ENCODE measurements at places on chromosomes 5 and 9.

- DNase-seq, result peak; percentile 63
These were observed 15.6 kb upstream of the GNA14 start for GRCh38 chr9:77663754-77664153.

DNA sequence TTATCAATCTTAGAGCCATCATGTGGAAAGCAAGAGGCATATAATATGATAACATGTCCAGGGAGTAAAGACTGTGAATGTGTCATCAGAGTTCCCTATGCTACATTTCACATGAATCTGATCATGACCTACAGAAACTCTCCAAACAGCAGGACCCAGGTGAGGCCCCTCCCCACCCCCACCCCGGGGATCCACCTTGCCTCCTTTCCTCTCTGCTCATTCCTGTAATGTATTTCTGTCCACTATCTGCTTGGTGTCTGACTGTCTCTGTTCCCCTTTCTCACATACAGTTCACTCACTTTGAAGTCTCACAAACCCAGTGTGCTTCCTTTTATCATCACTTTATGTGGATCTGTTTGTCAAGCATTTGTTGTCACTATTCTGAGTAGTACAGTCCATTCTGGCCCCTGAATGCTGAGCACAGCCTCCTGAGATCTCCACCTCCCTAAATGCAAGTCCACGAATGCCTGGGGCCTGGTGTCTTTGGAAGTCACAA, 76.4 kb upstream of the SMARCA2 start:
- DNase-seq, result no peak

- no peak for DNase-seq
These were observed 251.8 kb upstream of the DMRT1 start for GRCh38 chr9:589723-590122.

DNA sequence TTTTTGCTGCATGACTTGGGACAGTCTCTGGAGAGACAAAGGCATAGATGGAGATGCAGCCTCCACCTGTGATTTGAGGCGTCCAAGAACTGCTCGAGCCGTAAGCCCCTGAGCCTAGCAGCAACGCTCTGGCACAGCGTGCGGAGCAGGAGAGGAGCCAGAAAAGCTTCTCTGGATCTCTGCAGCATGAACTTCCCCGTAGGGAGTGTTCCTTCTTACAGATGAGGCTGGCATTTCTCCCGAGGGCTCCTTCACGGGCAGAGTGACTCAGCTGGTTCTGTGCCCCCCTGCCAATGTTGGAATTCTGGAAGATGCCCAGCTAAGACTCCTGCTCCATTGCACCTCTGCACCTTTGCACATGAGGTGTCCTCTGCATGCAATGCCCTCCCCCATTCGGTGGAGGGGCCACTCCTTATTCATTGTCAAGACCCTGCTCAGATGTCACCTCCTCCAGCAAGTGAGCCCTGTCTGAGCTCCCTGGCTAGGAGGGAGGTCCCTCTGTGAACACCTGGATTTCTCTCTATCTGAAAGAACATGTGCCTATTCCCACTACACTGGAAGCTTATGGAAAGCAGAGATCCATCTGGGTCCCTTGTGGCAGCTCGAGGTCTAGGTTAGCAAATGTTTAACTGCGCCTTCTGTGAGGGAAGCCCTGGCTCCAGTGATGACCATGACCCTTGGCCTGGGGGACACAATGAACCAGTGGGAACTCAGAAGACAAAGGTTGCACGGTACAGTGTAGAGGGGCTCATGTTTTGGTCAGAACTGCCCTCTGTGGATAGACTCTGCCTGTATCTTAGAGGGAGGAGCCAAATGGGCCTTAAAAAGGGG, 39.6 kb downstream of the SH3PXD2B start:
- no peak for DNase-seq

DNA sequence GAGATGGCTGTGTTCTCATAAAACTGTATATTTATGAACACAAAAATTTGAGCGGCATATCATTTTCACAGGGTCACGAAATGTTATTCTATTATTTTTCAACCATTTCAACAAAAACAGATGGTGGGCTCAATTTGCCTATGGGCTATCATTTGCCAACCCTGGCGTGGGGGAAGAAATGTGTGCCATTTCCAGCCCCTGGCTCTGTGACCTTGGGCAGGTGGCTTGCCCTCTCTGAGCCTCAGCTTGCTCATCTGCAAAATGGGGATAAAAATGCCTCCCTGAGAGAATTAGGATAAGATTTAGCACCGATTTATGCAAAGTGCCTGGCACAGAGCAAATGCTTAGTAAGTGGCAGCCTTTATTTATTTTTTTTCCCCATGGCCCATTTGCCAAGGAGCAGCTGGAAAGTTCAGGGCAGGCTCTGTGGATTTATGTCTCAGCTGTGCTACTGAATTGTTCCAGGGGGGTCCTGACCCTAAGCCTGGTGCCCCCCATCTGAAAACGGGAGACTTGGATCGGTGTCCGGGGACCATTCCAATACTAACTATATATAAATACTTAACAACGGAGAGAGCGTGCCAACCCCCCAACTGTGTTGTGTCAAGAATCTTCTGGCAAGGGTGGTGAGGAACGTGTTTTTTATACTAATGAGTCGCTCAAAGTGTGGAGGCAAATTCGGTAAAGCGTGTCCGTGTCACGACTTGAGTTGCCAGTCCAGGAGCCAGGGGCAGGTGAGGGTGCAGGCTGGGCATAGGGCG, 34.5 kb downstream of the HRH2 start:
- DNase-seq, result no peak

DNA sequence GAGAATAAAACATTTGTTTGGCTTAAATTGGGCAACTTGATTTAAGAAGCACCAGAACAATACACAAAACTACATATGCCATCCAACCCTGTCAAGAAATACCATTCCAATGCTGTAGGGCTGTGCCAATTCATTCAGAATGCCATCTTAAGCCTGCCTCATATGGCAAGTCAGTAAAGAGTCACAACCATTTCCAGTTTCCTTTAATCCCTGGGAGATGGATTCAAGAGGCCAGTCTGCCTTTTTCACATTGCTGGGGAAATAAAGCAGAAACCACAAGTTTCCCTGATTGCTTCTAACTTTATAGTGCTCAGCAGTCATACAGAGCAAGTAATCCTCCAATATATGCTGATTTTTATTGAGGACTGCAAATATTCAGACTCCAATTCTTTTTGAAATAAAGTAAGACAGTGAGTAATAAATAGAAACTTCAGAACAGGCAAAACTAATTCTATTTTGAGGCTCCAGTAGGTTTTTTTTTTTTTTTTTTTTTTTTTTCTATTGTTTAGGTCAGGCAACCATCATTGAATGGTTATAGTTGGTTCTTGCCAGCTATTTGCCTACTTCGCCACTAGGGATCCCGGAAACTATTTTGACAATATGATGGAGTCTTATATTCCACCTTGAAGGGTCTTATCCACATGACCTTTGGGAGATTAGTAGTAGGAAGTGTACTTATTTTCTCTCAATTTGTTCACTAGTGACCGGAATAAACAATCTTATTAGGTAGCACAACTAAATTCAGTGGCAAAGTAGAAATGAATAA, 400.9 kb upstream of the MEF2C start:
- no peak for DNase-seq

DNA sequence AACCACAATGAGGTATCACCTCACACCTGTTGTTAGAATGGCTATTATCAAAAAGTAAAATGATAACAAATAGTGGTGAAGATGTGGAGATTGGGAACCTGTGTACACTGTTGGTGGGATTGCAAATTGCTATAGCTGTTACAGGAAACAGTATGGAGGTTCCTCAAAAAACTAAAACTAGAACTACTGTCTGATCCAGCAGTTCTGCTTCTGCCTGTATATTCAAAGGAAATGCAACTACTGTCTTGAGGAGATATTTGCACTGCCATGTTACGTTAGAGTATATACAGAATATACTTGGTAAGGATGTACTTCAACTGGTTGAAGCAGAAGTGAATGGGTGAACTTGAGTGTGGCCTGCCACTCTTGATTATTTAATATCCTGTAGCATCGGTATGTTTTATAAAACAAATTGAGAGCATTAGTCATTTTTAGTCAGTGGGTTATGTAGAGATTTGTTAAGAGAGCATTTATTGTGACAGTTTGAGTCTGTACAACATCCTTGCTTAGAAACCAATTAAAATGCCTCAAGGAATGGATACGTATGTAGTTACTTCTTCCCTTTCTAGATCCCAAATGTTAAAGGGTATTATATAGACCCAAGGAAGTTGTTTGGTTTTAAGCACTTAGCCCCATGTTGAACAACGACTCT, 37.5 kb downstream of the ZCCHC7 start:
- DNase-seq, result no peak

DNA sequence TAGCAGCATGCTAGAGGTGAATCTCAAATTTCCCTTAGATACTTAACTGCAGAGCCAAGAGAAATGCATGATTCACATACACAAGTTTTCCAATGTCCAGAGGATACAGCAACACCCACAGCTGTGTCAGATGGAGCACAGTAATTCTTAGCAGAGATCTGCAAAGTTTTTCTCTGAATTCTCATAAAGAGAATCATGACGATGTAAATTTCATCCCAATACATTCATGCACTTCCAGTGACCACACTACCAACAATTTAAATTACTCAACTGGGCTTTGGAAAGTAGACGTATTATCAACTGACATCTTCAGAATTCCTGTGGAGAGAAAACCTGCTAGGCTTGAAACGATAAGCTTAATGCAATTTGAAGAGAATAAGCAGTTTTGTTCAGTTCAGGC, 378.8 kb upstream of the TLE4 start:
- no peak for DNase-seq

DNA sequence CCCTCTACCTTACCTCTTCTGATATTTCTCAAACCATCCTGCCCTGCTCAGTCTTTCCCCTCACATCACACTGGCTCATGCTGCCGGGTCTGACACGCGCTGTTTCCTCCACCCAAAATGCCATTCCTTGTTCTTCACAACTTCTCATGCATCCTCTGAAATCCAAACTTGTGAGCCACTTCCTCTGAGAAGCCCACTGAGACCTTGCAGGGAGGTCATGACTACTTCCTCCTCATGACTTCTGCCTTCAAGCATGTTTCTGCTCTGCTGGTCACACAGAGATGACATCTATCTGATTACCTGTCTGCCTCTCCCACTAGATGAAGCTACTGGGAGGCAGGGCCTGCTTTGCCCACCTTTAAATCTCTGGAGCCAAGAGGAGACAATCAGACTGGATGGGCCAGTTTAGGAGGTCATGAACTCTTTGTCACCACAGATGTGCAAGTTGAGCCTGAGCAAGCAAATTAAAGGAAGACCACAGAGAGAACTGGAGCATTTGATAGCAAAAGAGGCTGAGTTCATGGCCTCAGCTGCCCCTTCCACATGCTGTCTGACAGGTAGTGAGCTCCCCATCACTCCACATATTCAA, 119.8 kb upstream of the TBC1D2 start:
- DNase-seq, result no peak

GRCh38 chr5:62282064-62282463, 23.9 kb upstream of the KIF2A start:
- no peak for DNase-seq

DNA sequence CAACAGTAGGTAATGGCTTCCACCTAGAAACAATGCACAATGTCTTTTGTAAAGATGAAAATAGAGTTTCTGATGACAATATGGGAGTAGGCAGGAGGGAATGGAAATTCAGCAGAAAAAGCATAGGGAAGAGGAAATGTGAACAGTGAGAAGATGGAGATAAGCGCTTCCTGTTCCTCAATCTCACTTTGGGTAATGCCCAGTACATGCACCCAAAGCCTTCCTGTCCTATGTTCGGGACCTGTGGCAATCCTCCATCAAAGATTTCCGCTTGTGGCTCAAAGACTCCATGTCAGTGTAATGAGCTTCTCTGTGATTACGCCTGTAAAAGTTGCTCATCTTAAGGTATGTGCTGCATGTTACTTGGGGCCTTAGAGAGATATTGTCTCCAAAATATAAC, 2.7 kb downstream of the UGT3A1 start:
- no peak for DNase-seq

DNA sequence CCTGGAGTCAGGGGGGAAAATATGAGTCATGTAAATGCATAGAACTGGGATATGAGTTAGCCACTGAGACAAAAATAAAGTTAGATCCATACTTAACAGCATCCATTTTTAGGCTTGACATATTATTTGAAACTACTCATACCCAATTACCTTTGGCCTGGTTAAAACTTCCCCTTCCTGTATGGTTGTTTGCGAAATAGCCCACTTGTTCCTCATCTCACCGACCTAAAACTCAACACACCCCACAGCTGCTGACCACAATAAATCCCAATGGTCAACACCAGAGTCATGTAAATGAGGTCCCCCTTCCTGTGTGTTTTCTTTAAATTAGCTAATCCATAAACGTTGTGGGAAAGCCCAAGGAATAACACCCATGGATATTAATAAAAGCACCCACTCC, 55.2 kb upstream of the TMEM215 start:
- DNase-seq, result no peak

- DNase-seq, result no peak
These were observed 69.3 kb upstream of the EGFLAM start for GRCh38 chr5:38189081-38189504.

DNA sequence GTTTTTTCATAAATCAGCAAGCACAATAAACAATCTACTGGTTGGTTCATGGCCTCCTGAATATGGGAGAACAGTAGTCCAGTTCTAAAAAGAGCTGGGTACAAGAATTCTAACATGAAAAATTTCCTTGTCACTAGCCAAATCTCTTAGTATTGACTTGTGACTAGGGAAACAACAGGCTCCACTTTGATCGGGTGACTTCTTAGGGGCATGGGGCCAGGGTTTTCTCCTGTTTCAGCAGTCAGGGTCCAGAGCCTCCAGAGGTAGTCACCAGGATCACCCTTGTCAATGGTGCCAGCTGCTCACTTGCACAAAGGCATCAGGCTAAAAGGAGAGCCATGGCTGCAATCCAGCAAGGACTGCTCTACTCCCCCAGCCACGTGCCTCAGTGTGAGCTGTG, 38.1 kb downstream of the LPAR1 start:
- no peak for DNase-seq

- DNase-seq, result no peak
These were observed 414.7 kb downstream of the KDM4C start for GRCh38 chr9:7172154-7173115.

DNA sequence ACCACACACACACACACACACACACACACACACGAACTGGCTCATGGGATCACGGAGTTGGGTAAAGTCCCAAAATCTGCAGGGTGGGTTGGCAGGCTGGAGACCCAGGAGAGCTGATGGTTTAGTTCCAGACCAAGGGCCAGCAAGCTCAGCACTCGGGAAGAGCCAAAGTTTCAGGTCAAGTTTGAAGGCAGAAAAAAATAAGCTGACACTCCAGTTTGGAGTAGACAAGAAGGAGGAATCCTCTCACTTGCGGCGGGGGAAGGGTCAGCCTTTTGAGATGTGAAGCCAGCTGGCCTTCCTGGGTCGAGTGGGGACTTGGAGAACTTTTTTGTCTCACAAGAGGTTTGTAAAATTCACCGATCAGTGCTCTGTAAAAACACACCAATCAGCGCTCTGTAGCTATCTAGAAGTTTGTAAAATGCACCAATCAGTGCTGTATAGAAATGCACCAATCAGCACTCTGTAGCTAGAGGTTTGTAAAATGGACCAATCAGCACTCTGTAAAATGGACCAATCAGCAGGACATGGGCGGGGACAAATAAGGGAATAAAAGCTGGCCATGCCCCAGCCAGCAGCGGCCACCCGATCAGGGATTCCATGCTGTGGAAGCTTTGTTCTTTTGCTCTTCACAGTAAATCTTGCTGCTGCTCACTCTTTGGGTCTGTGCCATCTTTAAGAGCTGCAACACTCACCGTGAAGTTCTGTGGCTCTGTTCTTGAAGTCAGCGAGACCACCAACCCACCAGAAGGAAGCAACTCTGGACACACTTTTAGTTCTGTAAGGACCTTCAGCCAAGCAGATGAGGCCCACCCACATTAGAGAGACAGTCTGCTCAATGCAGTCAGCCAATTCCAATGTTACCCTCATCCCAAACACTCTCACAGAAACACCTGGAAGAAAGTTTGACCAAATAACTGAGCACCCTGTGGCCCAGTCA, 37.8 kb upstream of the UNC5A start:
- DNase-seq, result no peak

GRCh38 chr9:126461029-126461428, 134.4 kb downstream of the MVB12B start:
- no peak for DNase-seq
